CD4-positive, alpha-beta T cell treated with Interleukin-17A for 1 hour (primary cell): ENCODE measurements at places on chromosomes 11 and 22.

GRCh38 chr22:25377699-25378098, 158.3 kb downstream of the CRYBB2 start:
- no peak for DNase-seq

GRCh38 chr11:87803748-87804147, 371.5 kb downstream of the RAB38 start:
- no peak for DNase-seq

DNA sequence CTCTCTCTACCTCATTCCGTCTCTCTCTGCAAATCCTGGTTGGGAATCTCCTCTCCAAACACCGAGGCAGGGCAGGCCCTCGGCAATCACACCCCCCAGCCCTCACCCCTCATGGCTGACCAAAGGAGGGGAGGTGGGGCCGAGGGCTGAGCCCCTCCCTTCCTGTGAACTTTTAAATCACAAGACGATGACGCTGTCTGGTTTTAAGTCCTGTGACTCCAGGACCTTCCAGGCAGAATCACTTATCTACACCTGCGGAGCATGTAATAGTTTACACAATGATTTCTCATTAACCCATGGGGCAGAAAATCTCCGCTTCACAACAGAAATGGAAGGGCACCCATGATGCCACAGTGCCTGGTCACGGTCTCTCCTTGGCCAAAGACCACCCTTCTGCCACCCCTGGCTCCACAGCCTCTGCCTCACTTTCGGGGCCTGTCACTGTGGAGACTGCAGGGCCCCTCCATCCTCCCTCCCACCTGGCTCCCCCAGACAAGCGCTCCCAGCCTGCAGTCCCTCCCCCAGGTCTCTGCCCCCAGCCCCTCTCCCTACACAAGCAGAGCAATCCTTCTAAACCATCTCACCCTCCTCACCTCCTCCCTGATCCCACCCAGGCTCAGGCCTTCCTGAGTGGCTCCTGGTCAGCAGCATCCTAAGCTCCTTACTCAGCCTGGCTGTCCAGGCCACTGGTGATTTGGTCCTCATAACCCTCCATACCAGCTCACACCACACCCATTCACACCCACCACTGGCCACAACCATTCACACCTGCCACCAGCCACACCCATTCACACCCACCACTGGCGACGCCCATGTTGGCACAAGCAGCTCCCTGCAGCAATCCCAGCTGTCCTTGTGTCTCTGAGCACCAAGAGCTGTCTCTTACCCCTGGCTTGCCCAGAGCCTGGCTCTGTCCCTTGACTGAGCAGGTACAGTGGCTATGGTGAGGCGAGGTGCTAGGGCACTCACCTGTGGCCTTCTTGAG, 30.7 kb upstream of the ARFGAP3 start:
- DNase-seq = no peak

GRCh38 chr11:16352707-16353106, 3.6 kb downstream of the SOX6 start:
- no peak for DNase-seq

- DNase-seq = no peak
Measured at GRCh38 chr11:80838153-80838552, 1397.3 kb upstream of the TENM4 start.

DNA sequence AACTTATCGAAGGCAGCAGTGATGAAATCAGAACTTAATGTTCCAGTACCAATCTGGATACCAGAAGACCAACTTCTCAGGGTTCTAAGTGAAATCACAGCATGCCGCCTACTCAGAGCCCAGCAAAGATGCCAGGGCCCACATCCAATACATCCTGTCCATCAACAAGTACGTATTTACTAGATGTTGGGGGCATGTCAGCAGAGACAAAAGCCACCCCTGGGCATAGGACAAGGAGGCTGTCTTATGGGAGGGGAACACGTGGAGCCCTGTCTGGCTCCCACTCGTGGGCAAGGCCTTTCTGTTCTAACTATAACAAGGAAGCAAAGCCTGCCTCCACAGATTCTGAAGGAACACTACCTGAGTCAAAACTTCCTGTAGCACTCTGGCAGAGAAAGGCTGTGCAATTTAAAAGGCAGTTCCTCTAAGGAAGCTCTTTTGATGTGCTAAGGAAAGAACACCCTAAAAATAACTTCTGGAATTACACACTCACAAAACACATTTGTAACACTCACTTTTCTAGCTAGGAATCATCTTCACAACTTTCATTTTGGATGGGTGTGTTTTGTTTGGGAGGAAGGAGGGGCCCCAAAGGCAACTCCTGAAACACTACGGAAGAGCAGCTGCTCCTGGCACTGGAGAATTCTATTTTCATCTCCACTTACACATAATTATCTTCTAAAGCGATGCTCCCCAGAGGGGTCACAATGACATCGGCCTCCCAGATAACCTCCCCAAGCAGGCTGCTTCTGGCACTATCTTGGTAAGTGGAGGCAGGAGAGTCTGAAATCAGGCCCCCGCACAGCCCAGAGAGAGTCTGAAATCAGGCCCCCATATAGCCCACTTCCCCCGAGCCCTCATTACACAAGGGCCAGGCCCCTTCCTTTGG, 14.2 kb downstream of the SMCO4 start:
- no peak for DNase-seq

GRCh38 chr22:17347724-17348123, 21.5 kb upstream of the CECR2 start:
- no peak for DNase-seq

- DNase-seq = no peak
Measured at GRCh38 chr22:24137595-24137994, 43.7 kb upstream of the SUSD2 start.

DNA sequence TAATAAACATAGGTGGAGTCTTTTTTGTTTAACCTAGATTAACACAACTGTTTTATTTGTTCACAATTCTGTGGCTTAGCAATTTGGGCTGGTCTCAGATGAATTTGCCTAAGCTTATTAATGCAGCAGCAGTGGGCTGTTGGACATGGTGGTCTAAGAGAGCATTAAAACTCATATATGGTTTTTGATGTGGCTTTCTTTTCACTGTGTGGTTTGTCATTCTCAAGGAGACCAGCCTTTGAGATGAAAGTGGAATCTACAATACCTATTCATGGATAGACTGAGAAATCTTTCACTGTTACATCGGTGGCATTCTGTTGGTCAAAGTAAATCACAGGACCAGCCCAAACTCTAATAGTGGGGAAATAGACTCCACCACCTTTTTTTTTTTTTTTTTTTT, 39.6 kb downstream of the CUL5 start:
- no peak for DNase-seq

- DNase-seq = no peak
Measured at GRCh38 chr22:49956914-49957825, 3.4 kb upstream of the PIM3 start.

DNA sequence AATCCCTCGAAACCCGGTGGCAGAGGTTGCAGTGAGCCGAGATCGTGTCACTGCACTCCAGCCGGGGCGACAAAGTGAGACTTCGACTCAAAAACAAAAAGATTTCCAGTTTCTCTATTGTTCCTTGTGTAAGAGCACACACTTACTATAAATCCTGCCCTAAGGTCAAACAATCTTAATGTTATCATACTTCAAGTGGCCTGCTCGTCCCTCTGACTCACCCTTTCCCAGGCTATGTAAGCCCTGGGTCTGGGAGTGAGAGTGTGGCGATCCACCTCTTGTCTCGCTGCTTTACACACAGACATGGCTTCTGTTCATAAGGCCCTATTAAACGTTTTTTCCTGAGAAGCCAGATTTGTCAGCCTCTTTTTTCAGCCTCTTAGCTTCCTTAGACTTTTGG, 24.4 kb upstream of the A4GALT start:
- no peak for DNase-seq

DNA sequence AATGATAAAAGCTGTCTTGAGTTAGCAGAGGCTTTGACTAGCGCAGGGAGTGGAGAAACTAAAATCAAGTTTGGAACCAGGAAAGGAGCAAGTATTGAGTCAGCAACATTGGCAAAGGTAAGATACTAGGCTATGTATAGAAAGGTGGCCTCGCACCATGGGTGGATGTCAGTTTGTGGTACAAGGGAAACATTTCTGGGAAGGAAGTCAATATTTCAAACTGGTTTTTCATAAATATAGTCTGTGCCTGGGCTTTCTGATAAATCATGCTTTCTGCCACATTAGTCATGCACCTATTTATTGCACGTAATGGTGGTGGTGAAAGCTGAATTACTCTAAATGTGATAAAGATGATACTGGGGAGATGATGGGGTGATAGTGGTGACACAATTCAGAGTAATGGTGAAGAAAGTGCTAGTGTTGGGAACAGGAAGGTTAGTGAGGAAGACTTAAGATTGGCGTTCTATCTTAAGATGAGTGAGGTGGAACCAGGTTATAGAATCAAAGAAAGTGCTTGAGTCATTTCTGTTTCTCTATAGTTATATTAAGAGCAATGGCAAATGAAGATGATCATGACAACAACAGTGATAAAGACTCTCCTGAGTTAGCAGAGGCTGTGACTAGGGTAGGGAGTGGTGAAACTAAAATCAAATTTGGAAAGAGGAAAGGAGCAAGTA, 729.0 kb downstream of the FAM181B start:
- no peak for DNase-seq

DNA sequence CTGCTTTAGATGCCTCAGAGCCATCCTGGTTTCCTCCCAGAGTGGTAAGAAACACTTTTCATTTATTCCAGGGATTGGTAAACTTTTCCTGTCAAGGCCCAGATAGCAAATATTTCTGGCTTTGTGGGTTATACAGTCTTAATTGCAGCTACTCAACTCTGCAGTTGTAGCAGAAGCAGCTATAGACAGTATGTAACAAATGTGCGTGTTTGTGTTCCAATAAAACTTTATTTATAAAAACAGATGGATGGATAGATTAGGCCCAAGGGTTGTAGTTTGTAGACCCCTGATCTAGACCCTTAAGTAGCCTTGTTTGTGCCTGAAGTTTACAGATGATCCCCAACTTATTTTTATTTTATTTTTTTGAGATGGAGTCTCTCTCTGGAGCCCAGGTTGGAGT, 17.9 kb downstream of the NNMT start:
- DNase-seq = no peak

DNA sequence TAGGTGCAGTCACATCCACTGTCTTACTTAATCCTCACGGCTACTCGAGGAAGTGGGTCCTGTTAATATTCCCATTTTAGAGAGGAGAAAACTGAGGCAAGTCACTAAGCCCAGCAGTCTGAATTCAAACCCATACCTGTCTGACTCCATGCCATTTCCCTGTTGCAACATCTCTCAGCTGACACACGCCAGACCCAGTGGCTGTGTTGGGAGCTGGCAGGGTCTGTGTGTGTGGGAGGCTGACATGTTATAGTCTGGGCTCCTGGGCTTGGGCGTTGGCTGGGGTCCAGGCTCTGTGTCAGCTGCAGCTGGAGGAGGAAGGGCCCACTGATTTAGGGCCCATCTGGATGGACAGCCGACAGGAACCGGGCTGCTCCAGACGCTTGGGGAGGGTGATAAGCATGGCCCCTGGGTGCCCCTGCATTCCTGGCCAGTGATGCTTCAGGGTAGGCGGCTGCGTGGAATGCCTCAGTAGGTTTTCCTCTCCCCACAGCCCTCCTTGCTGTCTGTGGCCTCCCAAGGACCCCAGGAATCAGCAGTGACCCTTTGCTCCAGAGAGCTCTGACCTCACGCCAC, 562.5 kb downstream of the MN1 start:
- no peak for DNase-seq

GRCh38 chr11:36724742-36725385, 126.8 kb upstream of the RAG2 start:
- DNase-seq = no peak

- no peak for DNase-seq
Measured at GRCh38 chr11:74773476-74773875, 24.8 kb downstream of the RNF169 start.

GRCh38 chr11:88697139-88697538, 359.6 kb upstream of the CTSC start:
- no peak for DNase-seq

DNA sequence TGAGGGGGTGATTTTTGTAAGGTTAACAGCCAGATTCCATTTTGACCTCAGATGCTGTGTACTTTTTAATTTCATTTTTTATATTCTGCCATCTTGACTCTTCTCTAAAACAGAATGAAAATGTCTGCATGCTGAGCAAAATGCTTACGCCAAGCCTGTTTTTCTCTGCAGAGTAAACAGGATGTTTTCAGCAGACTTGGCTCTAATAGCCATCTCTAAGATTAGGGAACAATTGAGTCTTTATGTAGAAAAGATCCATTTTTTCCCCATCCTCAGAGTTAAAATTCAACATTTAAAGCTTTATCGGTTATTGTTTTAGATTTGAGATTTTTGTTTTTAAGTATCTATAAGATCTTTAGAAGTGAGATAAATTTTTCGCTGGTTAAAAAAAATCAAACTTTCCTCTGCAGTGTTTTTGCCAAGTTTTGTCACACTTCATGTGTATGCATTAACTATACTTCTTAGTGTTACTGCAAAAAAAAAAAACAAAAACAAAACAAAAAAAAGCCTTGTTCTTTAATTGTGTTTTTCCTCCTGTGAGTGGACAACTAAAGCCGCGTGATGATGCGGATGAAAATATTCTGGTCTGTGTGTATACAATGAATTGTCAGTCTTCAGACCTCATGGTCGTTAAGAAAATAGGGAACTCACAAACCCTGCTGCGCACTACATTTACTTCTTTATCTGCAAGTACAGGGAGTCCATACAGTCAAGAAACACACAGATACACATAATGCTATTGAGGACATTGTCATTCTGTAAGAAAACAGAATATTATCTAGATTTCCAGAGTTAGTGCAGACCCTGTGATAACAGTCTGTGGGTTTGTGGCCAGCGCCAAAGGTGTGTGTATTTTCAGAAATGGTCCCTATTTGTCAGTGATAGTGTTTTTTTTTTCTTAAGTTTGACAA, 17.5 kb upstream of the ADSL start:
- DNase-seq = no peak

- DNase-seq = no peak
Measured at GRCh38 chr11:120001178-120002090, 136.5 kb downstream of the TRIM29 start.

DNA sequence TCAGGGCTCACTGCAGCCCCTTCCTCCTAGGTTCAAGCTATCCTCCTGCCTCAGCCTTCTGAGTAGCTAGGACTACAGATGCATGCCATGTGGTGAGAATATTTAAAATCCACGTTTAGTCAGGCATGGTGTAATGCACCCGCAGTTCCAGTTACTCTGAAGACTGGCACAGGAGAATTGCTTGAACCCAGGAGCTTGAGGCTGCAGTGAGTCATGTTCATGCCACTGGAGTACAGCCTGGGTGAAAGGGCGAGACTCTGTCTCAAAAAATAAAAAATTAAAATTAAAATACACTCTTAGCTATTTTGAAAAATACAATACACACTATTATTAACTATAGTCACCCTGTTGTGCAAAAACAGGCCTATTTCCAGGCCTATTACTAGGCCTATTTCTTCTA, 38.4 kb downstream of the NOX4 start:
- DNase-seq = no peak

GRCh38 chr11:2742201-2742600, 42.4 kb upstream of the KCNQ1OT1 start:
- no peak for DNase-seq

GRCh38 chr11:71418643-71419042, 29.6 kb downstream of the DHCR7 start:
- no peak for DNase-seq

- no peak for DNase-seq
Measured at GRCh38 chr22:17890245-17890671, 116.0 kb upstream of the BID start.
